Hypothalamus (tissue), 51 donors: ENCODE measurements at places on chromosomes 3 and 15.

DNA sequence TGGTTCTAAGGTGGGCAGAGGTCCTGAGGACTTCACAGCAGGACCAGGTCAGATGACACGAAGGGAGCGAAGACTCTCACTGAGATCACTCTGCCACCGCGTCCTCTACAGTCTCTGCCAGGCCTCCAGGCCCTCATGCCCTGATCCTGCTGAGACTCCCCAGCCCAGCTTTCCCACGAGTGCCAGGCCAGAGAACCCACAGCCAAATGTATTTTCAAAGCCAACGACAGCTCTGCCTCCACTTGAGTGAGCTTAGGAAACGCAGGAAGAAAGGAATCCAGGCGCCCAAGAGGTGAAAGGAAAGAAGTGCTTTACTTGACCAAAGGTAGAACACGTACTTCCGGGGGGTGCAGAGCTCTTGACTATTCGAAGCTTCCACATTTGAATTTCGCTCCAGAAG, 275.0 kb downstream of the XXYLT1 start:
- no peak for DNase-seq

DNA sequence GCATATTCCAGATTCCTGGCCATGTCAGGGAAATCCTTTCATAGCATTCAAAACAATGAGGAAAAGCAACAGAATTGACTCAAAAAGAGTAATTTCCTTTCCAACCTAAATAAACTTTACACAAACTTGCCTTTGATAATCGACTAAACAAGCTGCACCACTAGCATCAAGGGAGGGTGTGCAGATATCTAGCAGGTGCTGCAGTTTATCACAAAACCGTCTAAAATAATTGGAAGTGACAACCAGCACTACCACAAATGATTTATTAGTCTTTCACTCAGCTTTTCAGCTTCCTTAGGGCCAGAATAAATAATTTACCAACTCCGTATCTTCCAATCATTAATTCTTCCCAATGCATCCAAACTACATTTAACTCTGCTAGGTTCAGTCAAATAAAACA, 71.7 kb downstream of the TBC1D5 start:
- no peak for DNase-seq

GRCh38 chr3:37836589-37836988, 25.1 kb upstream of the CTDSPL start:
- no peak for DNase-seq

- no peak for DNase-seq
Measured at GRCh38 chr3:101043687-101044078, 50.5 kb upstream of the ABI3BP start.

DNA sequence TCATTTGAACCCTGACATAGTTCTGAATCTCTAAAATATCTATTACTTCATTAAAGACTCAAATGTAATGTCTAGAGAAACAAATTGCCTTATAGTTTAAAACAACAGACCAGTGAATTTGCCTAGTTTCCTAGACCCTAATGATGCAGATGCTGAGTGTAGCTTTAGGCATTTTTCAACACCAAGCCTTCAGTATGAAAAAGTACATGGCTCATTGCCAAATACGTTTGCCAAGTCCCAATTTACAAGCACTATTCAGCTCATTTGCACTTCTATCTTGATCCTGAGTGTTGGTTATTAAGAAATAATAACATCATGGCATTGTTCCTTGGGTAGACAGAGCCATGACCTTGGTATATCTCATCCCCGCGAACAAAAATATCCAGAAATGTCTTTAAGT, 46.8 kb downstream of the EOMES start:
- no peak for DNase-seq

GRCh38 chr15:85973584-85974347, 105.9 kb upstream of the AGBL1 start:
- no peak for DNase-seq

GRCh38 chr3:72152551-72153476, 367.9 kb upstream of the PROK2 start:
- no peak for DNase-seq

DNA sequence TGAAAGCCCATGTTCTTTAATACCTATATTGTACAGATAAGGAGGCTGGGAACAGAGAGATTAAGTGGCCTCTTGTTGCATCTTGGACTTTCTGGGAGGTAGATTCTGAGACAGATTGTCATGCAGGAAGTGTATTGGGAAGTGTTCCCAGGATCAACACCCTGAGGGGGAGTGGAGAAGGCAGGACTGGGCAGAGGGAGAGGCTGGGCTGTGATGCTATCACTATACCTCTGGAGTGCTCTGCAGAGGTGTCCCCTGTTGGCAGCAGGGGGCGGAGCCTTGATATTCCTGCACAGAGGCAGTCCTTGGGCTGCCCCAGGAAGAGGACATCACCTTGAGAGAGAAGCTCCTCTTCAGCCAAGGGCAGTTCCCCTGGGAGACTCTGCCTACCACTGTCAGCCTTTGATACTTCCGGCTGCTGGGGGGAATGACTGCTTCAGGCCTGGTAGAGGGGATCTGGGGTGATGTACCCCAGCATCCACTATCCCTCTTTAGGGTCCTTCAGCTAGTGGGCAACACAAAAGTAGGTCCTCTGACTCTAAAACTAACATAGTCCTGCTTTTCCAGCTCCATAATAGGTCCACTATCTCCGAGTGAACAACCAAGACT, 97.4 kb upstream of the RNU6-1 start:
- no peak for DNase-seq

DNA sequence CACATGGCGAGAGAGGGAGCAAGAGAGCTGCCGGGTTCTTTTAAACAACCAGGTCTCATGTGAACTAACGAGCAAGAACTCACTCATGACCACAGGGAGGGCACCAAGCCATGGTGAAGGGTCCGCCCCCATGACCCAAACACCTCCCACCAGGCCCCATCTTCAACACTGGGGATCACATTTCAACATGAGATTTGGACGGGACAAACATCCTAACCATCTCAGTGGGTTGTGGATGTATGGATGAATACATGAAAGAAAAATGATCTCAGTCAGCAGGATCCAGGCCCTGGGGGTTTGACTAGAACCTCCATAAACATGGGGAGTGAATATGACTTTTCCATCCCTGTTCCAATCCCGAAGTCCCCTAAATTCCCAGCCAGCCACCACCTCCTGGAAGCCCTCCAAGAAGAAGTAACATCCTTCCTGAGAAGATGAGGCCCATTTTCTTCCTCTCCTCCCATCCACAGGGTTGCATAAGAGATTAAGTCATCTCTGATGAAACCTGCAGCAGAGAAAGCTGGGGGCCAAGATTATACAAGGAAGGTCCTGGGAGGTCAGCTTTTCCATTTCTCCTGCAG, 9.5 kb downstream of the CAV3 start:
- no peak for DNase-seq

DNA sequence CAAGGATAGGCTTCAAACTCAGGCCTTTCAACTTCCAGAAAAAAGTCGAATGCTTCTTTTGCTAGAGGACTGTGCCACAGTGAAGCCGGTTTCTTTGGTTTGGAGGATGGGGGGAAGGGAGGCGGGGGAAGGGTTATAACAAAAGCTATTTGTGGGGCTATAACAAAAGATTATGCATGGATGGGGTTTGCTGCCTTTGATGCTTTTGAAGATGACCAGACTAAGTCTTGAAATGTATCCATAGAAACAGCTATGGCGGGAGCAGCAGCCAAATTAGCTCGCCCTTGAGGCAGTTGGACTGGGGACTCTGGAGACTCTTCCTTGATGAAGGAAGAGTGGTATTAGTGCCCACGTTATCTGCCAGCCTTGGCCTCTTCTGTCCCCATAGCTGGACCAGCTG, 47.5 kb downstream of the SRGAP3 start:
- DNase-seq = no peak

DNA sequence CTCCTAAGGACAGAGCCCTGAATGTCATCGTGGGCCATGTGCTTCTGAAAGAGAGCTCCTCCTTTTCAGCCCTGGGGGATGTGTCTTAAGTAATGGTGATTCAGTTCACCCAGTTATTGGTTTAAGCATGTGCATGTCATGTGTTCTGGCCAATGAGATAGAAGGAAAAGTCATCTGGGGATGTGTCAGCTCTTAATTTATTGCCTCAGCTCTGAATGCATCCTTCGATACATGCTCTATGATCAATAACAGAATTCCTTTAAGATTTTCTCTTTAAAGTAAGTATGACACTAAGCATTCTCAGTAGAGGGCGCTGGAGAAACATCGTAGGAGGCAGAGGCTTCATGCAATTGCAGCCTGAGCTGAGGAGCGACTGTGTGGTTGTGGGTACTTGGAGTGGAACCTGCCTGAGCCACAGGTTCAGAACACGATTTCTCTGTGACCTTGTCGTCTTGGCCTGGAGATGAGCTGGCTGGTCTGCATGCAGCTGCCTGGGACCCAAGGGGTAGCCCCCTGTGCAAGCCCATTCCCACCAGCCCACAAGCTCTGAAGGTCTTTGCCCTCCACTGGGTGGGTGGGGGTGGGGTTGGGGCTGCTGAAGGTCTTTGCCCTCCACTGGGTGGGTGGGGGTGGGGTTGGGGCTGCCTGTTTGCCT, 69.5 kb downstream of the C3orf38 start:
- peak; percentile 15 for DNase-seq

DNA sequence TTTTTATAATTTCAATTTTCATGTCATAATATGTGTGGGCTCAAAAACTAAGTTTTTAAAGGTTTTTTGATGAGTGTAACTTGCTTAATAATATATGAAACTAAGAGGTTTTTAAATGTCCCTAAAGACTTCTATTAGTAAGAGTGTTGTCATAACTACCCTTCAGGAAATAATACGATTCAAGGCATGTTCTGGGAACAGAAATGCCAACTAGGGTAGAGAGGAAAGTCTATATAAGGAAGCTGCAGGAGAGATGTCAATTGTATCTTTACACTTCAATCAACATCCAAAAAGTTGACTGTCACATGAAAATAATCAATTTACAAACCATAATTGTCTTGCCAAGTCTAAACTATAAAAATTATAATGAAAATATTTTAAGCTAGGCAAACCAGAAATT, 76.3 kb downstream of the SMARCC1 start:
- DNase-seq = no peak

DNA sequence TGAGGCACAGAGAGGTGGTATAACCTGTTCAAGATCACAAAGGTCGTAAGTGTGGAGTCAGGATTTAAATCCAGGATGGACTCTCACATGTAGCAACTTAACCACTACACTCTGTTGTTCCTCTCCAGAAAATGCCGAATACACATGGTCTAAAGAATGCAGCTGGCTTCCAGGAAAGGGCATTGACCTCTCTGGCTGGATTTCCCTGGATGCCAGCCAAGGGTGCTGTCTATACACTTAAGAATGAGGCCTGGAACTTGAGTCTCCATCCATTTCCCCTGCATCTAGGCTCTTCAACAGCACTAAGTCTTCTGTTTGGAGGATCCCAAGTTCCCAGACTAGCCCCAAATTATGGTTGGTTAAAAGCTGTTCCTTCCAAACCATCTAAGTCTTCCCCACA, 60.5 kb downstream of the CERS3 start:
- no peak for DNase-seq

DNA sequence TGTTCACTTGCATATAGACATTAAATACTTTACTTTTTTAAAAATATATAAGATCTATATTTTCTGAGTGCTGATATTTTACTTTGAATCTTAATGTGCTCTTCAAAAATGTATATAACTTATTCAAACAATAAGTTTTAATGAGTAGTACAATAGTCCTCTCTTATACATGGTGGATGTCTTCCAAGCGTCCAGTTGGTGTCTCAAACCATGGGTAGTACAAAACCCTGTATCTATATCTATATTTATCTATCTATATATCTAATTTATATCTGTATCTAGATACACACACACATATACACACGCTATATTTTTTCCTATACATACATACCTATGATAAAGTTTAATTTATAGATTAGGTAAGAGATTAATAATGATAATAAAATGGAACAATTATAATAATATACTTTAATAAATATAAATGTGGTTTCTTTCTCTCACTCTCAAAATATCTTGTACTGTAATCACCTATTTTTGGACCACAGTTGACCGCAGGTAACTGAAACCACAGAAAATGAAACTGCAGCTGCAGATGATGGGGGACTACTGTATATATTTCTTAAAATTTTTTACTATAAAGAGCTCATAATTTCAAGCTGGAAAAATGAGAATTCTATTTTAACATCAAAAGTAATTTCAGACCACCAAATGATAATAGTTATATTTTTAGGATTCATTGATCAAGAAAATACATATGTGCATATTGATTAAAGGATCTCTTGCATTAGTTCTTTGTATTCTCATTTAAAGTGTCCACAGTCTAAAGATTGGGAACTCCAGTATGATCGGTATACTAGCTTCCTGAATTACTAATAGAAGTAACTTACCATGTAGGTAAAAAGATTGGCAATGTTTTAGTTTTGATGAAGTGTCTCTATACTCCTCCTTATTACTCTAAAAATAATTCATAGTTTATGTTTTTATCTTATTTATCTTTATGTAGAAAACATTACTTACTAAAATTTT, 215.1 kb upstream of the MLF1 start:
- DNase-seq = no peak

- no peak for DNase-seq
Measured at GRCh38 chr15:52689562-52689961, 10.4 kb upstream of the ATOSA start.

GRCh38 chr3:108940568-108941263, 13.0 kb downstream of the GUCA1C start:
- no peak for DNase-seq

DNA sequence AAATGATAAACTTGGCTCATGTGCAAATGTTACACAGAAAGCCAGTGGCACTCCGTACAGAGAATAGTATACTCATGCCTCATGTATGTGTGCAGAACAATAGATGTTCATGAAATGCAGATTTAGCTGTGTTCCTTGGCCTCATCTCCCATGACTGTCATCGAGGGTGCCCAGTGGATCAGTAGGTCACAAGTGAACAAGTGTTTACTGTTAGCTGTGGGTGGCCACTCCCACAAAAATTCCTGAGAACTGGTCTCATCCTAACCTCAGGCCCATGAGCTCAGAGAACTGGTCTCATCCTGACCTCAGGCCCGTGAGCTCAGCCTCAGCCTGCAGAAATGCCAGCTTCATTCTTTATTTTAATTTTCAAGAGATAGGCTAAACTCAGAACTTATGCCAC, 124.1 kb downstream of the GADL1 start:
- no peak for DNase-seq

DNA sequence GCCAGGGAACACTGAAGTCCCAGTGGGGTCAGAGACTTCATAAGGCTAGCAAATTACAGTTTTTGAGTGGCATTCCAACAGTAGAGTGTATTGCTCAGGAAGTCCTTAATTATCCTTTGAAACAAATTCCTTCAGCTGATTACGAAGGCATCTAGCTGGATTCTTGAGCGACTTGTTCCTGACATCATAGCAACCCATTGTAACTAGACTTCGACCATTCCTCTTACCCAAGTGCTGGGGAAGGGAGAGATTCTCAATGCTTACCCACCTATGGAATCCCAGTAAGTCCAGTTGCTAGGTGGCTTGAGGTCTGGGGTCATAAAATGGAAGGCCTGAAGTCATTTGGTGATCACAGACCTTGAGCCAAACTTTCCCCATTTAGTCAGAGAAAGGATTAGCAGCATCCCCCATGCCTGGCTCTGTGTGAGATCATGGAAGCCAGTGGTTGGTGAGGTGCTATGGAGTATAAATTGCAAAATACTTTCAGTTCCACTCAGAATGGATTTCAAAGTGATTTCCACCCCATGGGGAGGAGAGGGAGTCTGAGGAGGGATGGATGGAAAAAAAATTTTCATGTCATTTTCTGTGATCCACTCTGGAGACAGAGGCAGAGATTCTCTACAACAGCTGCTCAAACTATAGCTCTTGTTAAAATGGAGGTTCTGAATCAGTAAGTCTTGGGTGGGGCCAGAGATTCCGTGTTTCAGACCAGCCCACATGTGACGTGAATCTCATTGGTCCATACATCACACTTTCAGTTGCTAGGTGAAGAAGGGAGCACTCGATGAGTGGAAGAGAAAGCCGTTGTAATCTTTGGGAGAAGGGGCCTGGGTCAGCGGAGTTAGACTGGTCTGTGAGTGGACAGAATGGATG, 45.7 kb downstream of the CD86 start:
- no peak for DNase-seq

- no peak for DNase-seq
Measured at GRCh38 chr3:55368366-55368765, 118.7 kb downstream of the WNT5A start.
